ENCODE measurements at places on chromosomes 12 and 14.
A peak's percentile ranks its signal among the peaks of the same experiment; 100 is the strongest.

- no peak for DNase-seq
Measured at GRCh38 chr14:37034410-37035285, 137.8 kb downstream of the SLC25A21 start.

DNA sequence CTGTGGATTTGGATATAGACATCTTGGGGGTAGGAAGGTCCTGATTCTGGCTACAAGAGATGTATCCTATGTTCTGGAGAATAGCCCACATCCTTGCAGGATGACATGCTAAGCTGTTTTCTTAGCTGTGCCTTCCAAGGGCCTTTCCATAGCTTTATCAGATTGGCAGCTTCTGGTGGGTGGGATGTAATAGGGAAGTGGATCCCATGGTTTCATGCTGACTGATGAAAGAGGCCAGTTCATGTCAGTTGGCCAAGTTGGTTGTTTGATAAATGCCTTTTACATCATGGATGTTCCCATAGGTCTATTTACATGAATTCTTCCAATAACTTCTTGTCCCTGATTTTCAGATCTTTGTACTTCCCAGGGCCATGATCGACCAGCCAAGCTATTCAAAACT is 169.1 kb upstream of the RMST start:
- no peak for DNase-seq

- no peak for DNase-seq
Measured at GRCh38 chr14:88683119-88683518, 109.6 kb downstream of the EML5 start.

- DNase-seq = no peak
Measured at GRCh38 chr12:15777355-15778012, 11.7 kb downstream of the EPS8 start.

- DNase-seq = no peak
Measured at GRCh38 chr12:108231109-108231905, 102.2 kb downstream of the WSCD2 start.

DNA sequence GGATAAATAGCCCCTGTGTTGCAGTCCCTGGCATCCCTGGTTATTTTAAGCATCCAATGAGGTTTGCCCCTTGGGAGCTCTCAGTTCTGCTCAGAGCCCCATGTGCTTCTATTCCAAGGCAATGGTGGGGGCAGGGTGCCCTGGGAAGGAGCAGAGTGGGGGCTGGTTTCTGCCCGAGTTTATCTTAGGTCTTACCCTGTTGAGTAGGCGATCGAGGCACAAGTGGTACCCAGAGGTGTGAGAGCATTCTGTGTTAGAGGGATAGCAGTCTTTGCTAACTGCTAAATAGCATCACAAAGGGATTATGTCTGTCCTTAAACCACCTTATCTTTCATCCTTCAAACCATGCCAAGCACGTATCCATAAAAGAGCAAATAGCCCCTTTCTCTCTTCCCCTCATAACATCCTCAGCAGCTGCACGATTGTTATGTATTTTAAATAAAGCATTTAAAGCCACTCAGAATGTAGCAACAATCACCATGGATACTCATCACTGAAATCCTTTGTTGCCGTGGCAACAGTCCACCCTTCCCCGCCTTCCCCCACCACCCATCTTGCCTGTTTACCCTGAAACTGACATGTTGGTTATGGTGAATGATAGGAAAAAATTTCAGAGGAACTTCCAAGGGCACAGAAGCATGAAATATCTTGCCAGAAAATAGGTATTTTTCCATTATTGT is 139.3 kb downstream of the PTPN11 start:
- no peak for DNase-seq

DNA sequence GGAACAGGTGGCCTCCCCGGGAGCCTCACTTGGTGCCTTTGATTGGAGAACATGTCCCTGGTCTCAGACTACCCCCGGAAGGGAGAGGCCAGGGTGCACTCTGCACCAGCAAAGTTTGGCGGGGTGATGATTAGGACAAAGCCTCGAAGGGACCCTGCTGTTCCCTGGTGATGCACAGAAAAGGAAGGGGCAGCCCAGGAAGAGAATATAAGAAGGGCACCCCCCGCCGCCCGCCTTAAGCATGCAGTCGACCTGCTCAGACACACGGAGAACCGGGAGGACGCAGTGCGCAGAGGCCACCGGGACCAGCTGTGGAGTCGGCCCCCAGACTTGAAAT is 6.9 kb downstream of the SCARB1 start:
- no peak for DNase-seq

GRCh38 chr14:86196471-86196870 is 666.5 kb downstream of the FLRT2 start:
- DNase-seq = no peak

GRCh38 chr14:100669468-100669867 is 57.2 kb upstream of the DLK1 start:
- DNase-seq = no peak

- no peak for DNase-seq
Measured at GRCh38 chr14:104970231-104971068, 7.7 kb downstream of the AHNAK2 start.

DNA sequence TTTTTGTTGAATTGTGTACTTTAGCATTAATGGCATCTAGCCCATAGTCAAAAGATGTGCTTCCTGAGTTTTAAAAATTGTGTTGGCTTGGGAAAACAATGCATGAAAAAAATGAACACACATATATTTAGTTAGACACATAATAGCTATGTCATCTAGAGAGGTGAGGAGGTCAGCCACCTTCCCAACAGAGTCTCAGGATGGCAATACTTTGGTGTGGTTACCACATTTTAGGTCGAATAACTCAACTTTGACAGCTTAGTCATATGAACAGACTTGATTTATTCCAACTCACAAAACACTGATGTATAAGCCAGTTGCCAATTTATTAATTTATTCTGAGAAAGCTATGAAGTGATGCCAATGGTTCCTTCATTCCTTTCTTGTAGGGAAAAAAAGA is 114.0 kb downstream of the ETNK1 start:
- DNase-seq = no peak

GRCh38 chr14:52974406-52974805 is 23.6 kb upstream of the FERMT2 start:
- DNase-seq = no peak

- DNase-seq = no peak
Measured at GRCh38 chr12:63068857-63069442, 82.1 kb downstream of the AVPR1A start.

DNA sequence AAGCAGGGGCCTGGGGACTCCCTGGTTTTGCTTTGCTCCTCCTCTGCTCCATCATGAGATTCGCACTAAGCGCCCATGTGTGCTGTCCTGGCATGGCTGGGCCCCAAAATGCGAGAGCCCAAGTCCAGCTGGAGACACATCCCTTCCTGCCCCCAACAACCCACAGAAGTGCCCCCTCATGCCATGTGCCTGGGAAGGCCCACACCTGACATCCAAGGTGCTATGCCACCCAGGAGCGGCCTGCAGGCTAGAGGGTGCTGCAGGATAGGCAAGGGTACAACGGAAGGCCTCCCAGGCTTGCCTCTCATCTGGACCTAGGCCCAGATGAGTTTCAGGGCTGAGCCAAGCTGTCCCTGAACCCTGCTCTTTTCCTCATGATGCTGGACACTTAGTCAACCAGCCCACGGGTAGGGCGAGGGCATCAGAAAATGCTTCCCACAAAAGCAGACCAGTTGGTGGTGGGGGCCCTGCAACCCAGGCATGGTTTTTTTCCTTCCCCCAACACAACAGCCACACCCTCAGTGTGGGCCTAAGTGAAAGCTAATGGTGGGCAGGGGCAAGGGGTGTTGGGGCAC is 13.2 kb upstream of the KRT80 start:
- DNase-seq = peak; percentile 9

- no peak for DNase-seq
Measured at GRCh38 chr12:131766382-131767107, 55.7 kb downstream of the SFSWAP start.

DNA sequence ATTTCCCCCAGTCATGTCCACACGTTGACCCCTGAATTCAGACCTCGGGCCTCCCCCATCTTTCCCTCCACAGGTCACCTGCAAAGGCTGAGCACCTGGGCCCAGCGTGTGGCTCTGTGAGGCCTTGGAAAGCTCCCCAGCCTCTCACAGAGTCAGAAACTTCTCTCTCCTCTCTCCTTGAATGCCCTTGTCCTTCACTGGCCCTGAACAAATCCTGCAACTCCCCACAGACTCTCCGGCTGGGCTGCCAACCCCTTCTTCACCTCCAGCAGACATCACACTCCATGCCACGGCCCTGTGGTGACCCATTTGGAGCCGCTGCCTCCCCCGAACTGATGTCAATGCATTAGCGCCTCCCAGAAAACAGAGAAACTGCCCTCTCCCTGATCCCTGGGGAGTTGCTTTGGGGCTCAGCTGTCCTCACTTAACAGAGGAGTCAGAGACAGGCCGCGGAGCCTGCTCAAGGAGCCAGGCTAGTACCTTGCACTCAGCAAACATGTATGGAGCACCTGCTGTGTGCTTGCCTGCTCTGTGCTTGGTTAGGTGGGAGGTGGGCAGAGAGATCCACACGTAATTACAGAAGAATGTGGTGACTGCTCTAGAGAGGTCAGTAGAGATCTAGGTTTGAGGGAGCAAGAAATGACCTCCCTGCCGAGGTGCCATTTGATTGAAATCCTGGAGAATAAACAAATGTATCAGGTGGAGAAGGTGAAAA is 99.2 kb upstream of the PWP1 start:
- DNase-seq = no peak

DNA sequence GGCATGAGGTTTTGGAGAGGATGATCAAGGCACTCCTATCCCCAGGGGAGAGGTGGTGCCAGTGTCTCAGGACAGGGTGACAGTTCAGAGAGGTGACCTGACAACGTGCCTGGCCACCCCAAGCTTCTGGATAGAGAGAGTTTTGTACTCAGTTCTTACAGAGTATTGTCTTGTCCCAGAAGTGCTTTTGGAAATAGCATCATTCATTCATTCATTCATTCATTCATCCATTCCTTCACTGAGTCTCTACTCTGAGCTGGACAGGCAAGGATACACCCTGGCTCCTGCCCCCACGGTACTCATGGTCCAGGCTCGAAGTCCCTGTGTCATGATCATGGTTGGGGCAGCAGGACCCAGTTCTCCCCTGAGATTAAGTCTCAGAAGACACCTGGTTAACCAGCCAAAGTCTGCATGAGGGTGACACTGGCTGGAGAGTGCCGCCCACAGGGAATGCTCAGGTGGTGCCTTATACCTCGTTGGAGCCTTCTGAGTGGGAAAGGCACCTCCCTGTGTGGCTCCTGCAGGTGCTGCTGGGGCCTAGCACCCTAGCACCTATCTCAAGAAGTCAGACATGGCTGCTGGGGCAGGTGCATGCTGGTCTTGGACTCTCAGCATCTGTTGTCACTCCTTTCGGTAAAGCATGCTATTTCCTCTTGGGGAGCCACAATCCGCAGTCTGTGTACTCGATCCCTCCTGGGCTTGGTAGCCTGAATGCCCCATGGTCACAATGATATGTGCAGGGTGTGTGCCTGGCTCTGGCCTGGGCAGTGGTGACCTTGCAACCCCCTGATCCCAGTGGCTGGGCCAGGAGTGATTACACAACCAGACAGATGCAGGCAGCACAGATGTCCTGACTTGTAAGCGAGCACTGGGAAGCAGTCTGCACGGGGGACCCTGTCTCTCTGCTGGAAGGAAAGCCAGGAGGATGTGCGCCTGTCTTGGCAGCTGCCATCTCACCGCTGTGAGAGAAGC is 57.8 kb downstream of the C14orf132 start:
- no peak for DNase-seq

DNA sequence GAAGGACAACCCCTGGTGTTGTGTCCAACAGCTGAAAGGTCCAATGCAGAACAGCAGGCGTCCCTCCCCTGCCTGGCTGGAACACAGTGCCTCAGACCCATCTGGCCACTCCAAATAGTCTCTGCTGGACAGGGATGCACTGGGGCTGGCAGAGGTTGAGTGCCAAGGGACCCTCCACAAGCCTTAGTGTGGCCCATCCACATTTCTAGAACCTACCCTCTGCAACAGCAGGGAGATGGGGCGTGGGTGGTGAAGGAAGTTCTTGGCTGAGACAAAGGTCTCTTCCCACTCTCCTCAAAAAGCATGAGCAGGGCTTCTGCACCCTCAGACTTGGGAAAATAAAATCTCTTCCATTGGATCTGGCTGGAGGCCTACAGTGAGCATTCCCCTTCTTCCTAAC is 36.5 kb downstream of the LTBP2 start:
- DNase-seq = no peak

GRCh38 chr12:22160396-22161003 is 114.5 kb downstream of the CMAS start:
- DNase-seq = no peak

DNA sequence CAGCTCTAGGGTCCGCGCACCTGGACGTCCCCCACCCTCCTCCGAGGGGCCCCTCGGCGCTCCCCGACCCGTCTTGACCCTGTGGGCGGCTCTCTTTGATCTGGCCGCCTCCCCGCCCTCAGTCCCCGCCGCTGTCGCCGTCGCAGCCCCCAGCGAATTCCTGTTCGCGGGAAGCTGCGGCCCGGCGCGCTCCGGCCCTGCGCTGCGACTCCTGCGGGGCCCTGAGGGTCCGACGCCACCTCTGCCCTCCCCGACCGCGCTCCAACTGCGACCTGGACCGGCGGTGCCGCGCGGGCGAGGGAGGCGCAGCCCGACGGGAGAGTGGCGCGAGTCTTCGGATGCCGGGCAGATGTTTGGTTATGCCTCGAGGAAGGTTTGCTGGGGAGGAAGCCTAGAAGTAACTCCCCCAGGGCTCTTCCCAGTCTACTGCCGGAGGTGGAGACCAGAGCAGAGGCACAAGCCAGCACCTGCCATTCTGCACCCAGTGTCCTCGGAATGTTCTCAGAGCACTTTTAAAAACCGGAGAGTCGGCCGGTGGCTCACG is 440 bp upstream of the ISM2 start:
- DNase-seq = peak; percentile 58

GRCh38 chr12:103745962-103746361 is 95.1 kb downstream of the NT5DC3 start:
- DNase-seq = no peak

- DNase-seq = no peak
Measured at GRCh38 chr12:73935817-73936216, 601.8 kb upstream of the ATXN7L3B start.

GRCh38 chr12:116502989-116503496 is 56.1 kb upstream of the MAP1LC3B2 start:
- no peak for DNase-seq

DNA sequence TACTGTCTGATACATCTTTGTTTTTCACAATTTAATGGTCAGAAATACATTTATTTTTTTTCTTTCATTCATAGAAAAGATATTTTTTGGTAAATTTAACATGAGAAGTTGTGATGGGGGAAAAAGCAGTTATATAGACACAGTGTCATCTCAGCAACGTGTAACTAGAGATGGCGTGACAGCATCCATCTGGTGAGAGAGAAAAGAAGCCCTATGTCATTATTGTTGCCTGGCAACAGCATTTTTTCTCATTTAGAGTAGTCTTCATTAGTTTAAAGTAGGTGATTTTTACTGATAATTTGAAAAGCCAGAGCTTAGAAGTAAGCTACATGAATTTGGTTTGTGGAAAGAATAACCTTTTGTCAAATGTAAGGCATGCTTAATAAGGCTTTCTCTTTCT is 128.6 kb downstream of the ACSS3 start:
- no peak for DNase-seq

DNA sequence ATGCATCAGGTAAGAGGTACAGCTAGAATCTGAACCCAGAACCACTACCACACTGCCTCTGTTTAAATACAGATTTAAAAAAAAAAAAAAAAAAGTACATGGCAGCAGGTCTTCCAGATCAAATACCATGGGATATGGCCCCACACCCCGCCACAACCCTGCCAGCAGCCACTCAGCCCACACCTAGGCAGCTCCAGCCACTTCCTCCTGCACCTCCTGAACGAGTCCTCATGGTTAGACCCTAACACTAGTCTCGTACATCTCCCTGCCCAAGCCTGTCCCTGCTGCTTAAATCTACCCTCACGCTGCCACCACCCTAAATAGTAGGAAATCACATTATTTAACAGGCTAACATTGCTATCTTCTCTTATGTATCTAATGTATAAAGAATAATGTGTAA is 12.6 kb downstream of the SETD3 start:
- DNase-seq = no peak

All from 8988T (cell line).